ENCODE measurements at places on chromosomes 5 and 9.

DNA sequence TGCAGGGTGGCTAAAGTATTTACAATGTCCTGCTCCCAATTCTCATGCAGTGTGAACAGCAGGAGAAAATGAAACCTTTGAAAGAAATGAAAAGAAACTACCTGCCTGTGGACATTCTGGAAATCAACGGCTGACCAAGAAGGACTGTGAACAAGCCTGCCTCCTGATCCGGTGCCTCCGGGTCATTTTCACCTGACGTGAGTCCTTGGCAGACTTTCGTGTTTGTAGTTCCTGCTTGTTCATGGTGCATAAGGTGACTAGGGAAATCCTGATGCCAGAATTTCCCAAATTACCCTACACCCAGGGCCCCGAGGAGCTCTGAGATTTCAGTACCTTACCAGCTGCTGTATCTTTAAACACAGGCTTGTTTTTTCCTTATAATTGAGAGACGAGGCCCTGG is 317.5 kb downstream of the TLE1 start:
- DNase-seq, result no peak

- no peak for DNase-seq
Measured at GRCh38 chr5:40554054-40554453, 125.7 kb upstream of the PTGER4 start.

GRCh38 chr9:84860249-84861115 is 191.0 kb downstream of the NTRK2 start:
- no peak for DNase-seq

GRCh38 chr9:78115073-78115472 is 83.5 kb upstream of the GNAQ start:
- peak; percentile 24 for DNase-seq

- DNase-seq, result peak; percentile 53
Measured at GRCh38 chr5:36373527-36374086, 71.9 kb upstream of the RANBP3L start.

DNA sequence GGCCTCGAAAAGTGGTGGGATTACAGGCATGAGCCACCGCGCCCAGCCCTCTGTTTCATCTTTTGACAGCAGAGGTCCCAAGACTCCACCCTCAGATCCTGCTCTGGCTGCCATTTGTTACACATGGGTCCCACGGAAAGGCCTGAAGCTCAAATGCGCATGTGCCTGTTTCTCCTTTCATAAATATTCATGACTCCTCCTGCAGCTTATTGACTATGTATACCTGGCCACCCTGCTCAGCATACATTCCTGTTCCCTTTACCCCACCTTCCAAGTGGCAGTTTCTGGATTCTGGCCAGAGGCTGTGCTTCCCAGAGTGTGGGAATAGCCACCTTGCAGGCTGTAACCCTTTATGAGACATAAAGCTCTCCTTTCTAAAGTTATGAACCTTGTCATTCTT is 46.5 kb downstream of the AUH start:
- no peak for DNase-seq

DNA sequence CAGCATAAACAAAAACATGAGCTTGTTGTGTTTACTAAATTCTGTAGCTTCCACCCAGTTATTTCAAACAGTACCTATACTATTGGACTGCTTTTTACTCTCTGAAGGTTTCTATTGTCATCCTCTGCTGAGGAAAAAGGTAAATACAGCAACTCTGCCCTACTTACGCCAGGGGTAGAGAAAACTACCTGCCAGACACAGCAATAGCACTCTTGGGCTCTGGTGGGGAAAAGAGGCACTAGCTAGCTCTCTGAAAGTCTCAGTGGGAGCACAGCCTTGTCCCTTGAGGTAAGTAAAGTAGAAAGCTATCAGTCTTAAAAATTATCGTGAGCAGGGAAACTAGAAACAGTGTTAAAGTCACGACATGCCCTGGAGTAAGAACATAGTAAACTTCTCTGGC is 3.7 kb downstream of the HCN1 start:
- DNase-seq, result no peak

GRCh38 chr5:79075646-79076426 is 6.3 kb downstream of the BHMT2 start:
- DNase-seq, result no peak

- DNase-seq, result no peak
Measured at GRCh38 chr9:112170968-112171367, 4.1 kb downstream of the SUSD1 start.

- no peak for DNase-seq
Measured at GRCh38 chr5:172749881-172750633, 20.9 kb downstream of the DUSP1 start.

- DNase-seq, result no peak
Measured at GRCh38 chr5:80987078-80987766, 27.1 kb downstream of the RASGRF2 start.

- DNase-seq, result no peak
Measured at GRCh38 chr9:98168941-98169488, 23.4 kb downstream of the CORO2A start.

DNA sequence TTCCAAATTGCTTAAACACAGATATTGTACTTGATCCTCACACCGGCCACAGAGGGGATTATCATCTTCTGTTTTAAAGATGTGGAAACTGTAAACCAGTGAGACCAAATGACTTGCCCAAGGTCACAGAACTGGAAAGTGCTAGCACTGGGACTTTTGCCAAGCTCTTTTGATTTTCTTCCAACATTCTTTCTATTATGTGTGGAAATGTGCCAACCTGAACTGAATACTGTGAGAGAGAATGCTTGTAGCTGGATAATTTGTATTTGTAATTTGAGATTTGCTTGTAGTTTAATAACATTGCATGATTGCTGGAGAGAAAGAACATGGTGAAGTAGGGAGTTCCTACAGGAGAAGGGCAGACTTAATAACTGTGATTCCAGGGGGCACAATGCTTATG is 977.9 kb upstream of the NUDT12 start:
- DNase-seq, result no peak

- DNase-seq, result no peak
Measured at GRCh38 chr5:103409013-103409670, 150.6 kb downstream of the MACIR start.

- DNase-seq, result no peak
Measured at GRCh38 chr5:113524927-113525326, 11.4 kb downstream of the YTHDC2 start.

DNA sequence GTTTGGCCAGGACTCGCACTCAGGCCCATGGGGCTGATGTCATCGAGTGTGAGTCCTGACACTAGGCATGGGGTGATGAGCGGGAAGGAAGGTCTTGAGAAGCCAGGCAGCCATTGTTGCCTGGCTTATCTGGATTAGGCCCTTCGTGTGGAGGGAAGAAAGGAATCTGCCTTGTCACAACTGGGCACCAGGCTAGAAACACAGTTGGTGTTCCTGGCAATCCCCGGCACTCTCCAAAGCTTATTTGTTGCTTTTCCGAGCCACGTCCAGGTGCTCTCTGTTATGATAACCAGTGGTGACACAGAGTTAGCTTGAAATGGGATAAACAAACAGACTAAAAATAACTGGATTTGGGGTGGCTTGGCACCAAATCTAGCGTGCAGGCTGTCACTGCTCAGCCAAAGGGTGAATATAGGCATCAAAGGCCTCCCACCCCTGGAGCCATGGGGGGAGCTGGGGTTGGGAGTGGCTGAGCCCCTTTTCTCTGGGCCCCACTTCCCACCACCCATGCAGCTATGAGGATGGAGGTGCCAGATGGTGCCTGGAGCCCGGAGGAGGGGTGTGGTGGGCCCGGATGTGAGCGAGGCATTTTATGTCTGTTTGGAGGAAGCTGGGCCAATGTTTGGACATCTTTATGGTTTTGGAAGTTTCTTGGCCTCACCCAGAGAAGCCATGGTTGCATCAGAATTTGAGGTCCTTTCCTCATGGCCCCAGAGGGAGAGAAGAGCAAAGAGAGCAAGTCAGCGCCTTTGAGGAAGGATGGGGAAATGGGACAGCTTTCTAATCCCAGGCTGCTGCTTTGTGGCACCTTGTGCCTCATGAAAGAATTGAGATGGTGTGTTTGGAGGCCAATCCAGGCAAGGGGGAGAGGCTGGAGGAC is 98.0 kb upstream of the PITX1 start:
- no peak for DNase-seq

GRCh38 chr5:143362664-143363227 is 40.7 kb downstream of the NR3C1 start:
- peak; percentile 15 for DNase-seq
